ENCODE measurements at places on chromosomes 2 and 18.

- peaks cover 19% of the 10 kb centered on the region for H3K4me1 ChIP-seq
- H3K36me3 ChIP-seq = peaks cover 3% of the 10 kb centered on the region
- H3K4me3 ChIP-seq = no peak overlapping the region
- H3K27ac ChIP-seq = no peak overlapping the region
- no peaks in the 10 kb centered on the region for H3K27me3 ChIP-seq
- no peak for DNase-seq
Observed at GRCh38 chr2:239114616-239115265, 266.9 kb downstream of the TWIST2 start.

GRCh38 chr2:165681841-165682240 is 112.2 kb downstream of the GALNT3 start:
- peaks cover 4% of the 10 kb centered on the region for H3K27me3 ChIP-seq
- no peak for DNase-seq
- H3K36me3 ChIP-seq = no peaks in the 10 kb centered on the region
- H3K4me1 ChIP-seq = no peaks in the 10 kb centered on the region
- no peak overlapping the region for H3K27ac ChIP-seq
- H3K4me3 ChIP-seq = no peak overlapping the region

- DNase-seq = no peak
- H3K36me3 ChIP-seq = no peaks in the 10 kb centered on the region
- H3K27ac ChIP-seq = no peak overlapping the region
- no peaks in the 10 kb centered on the region for H3K4me1 ChIP-seq
Observed at GRCh38 chr2:109537565-109538222, 76.1 kb downstream of the SEPTIN10 start.

- H3K36me3 ChIP-seq = no peaks in the 10 kb centered on the region
- no peak overlapping the region for H3K27ac ChIP-seq
- H3K27me3 ChIP-seq = no peaks in the 10 kb centered on the region
Observed at GRCh38 chr2:119104414-119104813, 54.1 kb downstream of the C1QL2 start.

DNA sequence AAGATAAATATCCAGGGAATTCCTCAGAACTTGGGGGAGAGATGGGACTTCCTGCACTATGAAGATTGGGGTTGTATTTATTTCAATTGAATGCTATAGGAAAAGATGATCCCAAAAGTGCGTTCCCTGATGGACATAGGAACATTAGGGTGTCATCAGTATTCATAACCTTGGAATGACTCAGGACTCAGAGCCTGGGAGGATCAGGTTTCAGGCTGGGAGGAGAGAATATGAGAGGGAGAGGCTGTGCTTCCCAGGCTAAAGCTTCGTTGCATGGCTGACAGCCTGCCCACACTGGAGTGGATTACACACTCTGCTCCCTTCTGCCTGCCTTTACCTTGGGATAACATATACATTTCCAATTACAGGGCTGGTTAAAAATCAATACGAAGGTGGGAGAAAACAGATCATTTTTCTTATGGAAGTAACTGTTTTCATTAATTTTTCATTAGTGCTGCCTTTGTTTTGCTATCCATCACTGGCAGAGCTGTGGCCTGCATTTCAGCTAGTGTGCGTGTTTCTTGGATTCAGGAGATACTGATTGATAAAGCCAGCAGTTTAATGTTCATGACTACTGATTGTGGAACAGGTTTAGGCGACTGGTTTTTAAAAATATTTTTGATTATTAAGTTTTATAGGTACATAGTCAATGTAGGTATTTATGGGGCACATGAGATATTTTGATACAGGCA is 118.7 kb downstream of the KCTD1 start:
- H3K27me3 ChIP-seq = peaks cover 2% of the 10 kb centered on the region
- H3K4me3 ChIP-seq = no peak overlapping the region
- no peak for DNase-seq
- H3K27ac ChIP-seq = no peak overlapping the region

GRCh38 chr2:229230256-229230655 is 40.8 kb downstream of the PID1 start:
- no peaks in the 10 kb centered on the region for H3K4me1 ChIP-seq
- no peak overlapping the region for H3K27ac ChIP-seq
- no peak overlapping the region for H3K4me3 ChIP-seq
- no peaks in the 10 kb centered on the region for H3K36me3 ChIP-seq
- H3K27me3 ChIP-seq = no peaks in the 10 kb centered on the region

Measured in activated CD8-positive, alpha-beta T cell treated with anti-CD3 and anti-CD28 coated beads, Interleukin-2, amount 10 ng/mL, durations not matched to agents 7 days and 5 days (primary cell).